ENCODE measurements at places on chromosomes 6 and 20. TPM values are rescaled to one million over a fixed set of nuclear protein-coding genes. Genes with fewer than 3 reads are reported as not detected.
A peak's percentile ranks its signal among the peaks of the same experiment; 100 is the strongest.

The GLP1R gene
- not detected for total RNA-seq

DNA sequence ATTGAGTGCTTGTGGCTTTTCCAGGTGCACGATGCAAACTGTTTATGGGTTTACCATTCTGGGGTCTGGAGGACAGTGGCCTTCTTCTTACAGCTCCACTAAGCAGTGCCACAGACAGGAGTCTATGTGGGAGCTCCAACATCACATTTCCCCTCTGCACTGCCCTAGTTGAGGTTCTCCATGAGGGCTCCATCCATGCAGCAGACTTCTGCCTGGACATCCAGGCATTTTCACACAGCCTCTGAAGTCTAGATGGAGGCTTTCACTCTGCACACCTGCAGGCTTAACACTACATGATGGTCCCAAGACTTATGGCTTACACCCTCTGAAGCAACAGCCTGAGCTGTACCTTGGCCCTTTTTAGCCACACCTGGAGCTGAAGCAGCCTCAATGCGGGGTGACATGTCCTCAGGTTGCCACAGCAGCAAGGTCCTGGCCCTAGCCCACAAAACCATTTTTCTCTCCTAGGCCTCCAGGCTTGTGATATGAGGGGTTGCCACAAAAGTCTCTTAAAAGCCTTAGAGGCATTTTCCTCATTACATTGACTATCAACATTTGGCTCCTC lies 552.2 kb downstream of the TFAP2A start:
- DNase-seq, result no peak
- no peaks in the 10 kb centered on the region for H3K36me3 ChIP-seq
- no peaks in the 10 kb centered on the region for H3K4me1 ChIP-seq
- no peaks in the 10 kb centered on the region for H3K27me3 ChIP-seq

The COX4I2 gene
- total RNA-seq, result not detected

DNA sequence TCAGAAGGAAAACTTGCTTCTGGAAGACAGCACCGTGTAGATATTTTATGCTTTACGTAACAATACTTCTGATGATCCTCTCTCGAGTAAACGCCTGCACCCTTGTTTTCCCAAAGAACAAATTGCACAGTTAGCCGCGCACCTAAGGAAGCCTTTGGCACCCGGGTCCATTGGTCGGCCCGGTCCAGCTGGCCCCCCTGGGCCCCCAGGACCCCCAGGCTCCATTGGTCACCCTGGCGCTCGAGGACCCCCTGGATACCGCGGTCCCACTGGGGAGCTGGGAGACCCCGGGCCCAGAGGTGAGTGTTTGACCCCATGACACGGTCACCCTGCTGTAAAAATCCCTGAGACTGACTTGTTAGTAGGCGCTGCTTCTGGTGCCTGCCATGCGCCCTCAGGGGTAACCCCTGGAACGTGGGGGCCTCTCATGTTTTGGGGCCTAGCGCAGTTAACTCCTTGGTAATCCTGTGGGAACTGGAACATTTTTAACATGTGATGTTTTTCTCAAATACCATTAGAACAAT lies 20.2 kb downstream of the COL9A3 start:
- no peaks in the 10 kb centered on the region for H3K36me3 ChIP-seq
- H3K27ac ChIP-seq, result no peak overlapping the region
- no peak for DNase-seq

The PHF1 gene
- 43.3 TPM for total RNA-seq

- H3K4me1 ChIP-seq, result no peaks in the 10 kb centered on the region
- no peaks in the 10 kb centered on the region for H3K27me3 ChIP-seq
- no peak overlapping the region for H3K27ac ChIP-seq
- H3K36me3 ChIP-seq, result no peaks in the 10 kb centered on the region
- no peak overlapping the region for H3K4me3 ChIP-seq
These were observed 23.8 kb downstream of the GABRR2 start for GRCh38 chr6:89291256-89291819.

DNA sequence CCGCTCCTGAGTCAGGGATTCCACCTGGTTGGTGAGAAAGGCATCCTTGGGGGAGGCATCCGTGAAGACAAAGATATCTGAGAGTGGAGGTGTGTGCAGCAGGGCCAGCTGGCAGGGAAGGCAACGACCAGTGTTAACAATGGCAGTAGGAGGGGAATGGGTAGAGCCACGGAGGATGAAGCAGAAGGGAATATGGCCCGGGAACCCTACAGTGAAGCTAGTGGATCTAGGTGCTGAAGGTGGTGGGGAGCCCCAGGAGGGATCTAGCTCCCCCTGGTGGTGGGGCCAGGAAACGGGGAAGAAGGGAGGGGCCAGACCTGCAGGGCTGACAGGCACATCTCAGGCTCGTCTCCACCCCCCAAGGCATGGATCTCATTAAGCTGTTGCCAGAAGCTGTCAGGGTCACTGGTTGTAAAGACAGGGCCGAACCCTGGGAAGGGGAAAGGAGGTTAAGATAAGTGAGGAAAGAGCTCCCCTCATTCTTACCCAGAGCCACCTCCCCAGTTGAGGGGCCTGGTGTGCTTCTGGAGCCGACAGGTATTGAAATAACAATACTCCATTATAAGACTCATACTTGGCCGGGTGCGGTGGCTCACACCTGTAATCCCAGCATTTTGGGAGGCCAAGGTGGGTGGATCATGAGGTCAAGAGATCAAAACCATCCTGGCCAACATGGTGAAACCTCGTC lies 7.3 kb downstream of the VWA7 start:
- H3K27me3 ChIP-seq, result no peaks in the 10 kb centered on the region
- H3K36me3 ChIP-seq, result no peaks in the 10 kb centered on the region
- DNase-seq, result peak; percentile 74
- no peak overlapping the region for H3K4me3 ChIP-seq
- no peak overlapping the region for H3K27ac ChIP-seq

DNA sequence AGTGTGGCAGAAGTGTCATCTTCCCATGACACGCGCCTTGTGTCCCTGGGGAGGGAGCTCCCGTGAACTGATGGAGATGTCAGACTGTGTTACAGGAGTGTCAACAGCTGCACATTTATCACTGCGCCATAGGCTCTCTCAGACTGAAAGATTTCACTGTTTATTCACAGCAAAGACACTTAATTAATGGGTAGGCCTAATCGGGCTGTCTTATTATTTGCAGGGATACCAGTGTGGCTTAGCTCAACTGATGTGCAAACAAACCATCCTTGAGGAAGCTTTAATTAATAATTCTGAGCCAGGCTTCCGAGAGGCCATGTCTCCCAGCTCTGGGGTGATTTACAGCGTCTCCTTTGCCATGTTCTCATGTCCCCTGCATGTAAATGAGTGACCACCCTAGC lies 771.0 kb downstream of the QKI start:
- no peaks in the 10 kb centered on the region for H3K27me3 ChIP-seq
- H3K4me1 ChIP-seq, result no peaks in the 10 kb centered on the region
- H3K27ac ChIP-seq, result no peak overlapping the region
- H3K36me3 ChIP-seq, result no peaks in the 10 kb centered on the region

All from CD8-positive, alpha-beta memory T cell (primary cell).